ENCODE measurements at places on chromosomes 7 and 10.

DNA sequence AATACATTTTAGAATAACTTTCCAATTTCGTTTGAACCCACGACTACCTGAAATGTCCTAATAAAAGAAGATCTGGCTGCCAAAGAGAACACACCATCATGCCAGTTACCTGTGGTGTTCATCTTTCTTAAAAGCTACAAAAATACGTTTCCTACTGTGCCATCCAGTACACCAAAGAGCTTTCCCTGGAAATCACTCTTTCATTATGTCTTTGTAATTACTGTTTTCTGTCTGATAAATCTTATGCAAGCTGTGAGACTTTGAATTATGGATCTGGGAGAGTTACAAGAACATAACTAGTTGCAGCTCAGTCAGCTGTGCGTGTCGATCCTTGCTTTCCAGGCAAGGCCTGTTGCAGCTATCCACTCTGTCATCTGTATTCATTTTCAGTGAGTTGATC, 12.5 kb upstream of the POM121L12 start:
- DNase-seq: no peak

DNA sequence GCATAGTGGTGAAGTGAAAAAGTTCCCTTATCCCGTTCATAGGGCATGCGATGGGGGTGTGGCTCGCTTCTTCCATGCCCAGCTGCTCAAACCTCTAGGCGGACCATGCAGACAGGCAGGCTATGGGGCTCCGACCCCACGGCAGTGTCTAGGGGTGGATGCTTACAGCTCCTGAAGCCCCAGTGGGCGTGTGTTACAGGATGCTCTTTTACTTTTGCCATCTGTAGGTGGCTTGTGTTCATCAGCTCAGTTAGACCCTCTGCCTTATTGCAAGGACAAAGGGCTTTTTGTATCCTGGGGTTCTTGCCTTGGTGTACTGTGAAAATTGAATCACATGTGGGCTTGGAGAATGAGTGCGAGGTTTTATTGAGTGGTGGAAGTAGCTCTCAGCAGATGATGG, at the start of gene MYL10:
MYL10 (minus strand) TSS at position 126 of the 400 bp plus-strand sequence. CDS start 178 bp downstream, outside the sequence.
- DNase-seq: peak; percentile 76

GRCh38 chr10:110704906-110705476, 60.9 kb downstream of the RBM20 start:
- no peak for DNase-seq

DNA sequence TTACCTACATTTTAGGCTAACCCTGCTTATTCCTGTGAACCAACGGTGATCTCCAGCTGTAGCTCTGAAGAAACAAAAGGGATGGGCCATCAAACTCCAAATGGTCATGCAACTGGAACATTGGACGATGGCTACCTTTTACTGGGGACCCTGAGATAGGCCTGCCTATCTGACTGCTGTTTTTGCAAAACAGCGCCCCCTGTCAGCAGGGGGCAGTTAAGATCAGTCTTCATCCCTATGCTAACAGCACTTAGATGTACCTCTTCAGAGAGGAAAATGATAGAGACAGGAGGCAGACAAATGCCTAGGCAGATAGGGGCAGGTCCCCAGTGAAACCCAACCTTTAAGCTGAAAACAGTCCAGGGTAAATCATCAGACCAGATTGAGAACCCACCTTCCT, 1085.4 kb upstream of the SORCS1 start:
- peak; percentile 17 for DNase-seq

DNA sequence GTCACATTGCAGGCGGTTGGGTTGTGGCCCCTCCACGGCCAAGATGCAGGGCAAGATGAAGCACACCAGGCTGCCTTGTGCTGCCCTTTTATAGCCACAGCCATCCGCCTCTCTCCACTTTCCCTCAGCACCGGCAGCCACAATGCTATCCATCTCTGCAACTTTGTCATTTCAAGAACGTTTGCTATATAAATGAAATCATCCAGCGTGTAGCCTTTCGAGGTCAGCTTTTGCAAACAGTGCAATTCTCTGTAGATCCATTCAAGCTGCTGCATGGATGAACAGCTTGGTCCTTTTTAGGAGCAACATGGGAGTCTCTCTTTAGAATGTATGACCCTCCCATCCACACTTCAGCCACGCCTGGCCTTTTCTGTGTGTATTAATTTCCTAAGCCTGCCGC, 6.4 kb upstream of the IL15RA start:
- no peak for DNase-seq

DNA sequence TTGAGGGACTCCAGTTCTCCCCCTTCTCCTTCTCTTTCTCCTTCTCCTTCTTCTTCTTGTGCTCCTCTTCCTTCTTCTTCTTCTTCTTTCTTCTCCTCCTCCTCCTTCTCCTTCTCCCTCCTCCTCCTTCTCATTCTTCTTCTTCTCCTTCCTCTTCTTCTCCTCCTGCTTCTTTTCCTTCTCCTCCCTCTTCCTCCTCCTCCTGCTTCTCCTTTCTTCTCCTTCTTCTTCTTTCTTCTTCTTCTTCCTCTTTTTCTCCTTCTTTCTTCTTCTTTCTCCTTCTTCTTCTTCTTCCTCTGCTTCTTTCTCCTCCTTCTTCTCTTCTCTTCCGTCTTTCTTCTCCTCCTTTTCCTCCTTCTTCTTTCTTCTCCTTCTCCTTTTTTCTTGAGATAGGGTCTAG, 25.6 kb upstream of the LIMK1 start:
- DNase-seq: no peak

- DNase-seq: no peak
Measured at GRCh38 chr7:47670729-47671128, 88.8 kb upstream of the TNS3 start.

DNA sequence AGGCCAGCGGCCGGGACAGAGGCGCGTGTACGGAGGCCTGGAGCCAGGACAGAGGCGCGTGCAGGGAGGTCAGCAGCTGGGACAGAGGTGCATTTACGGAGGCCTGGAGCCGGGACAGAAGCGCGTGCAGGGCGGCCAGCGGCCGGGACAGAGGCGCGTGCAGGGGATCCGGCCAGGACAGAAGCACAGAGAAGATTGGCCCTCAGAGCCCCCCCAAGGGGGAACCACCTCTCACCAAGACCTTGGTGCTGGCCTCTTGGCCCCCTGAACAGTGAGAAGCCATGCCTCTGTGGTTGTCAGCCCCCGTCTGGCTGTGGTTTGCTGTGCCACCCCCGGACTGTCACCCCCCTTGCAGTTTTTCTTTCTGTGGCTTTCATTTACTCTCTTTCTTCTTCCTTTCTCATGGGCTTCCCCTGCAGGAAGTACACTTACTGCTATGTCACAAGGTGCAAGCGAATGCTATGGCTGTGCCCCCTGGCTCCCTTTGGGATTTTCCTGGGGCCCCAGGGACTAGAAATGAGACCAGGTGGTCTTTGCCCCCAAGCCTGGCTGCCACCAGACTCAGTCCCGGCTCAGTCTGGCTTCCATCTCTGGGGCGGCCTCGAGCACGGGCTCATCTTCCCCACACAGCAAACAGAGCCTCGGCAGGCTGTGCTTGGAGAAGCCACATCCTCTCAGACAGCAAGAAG, 41.1 kb downstream of the INSIG1 start:
- DNase-seq: no peak

GRCh38 chr7:140680886-140681285, 8.1 kb downstream of the ADCK2 start:
- no peak for DNase-seq

- no peak for DNase-seq
Measured at GRCh38 chr7:136016649-136017395, 39.7 kb upstream of the MTPN start.

- DNase-seq: peak; percentile 51
Measured at GRCh38 chr10:60963441-60964256, 19.7 kb upstream of the RHOBTB1 start.

- no peak for DNase-seq
Measured at GRCh38 chr10:129814681-129815646, 149.1 kb downstream of the EBF3 start.

DNA sequence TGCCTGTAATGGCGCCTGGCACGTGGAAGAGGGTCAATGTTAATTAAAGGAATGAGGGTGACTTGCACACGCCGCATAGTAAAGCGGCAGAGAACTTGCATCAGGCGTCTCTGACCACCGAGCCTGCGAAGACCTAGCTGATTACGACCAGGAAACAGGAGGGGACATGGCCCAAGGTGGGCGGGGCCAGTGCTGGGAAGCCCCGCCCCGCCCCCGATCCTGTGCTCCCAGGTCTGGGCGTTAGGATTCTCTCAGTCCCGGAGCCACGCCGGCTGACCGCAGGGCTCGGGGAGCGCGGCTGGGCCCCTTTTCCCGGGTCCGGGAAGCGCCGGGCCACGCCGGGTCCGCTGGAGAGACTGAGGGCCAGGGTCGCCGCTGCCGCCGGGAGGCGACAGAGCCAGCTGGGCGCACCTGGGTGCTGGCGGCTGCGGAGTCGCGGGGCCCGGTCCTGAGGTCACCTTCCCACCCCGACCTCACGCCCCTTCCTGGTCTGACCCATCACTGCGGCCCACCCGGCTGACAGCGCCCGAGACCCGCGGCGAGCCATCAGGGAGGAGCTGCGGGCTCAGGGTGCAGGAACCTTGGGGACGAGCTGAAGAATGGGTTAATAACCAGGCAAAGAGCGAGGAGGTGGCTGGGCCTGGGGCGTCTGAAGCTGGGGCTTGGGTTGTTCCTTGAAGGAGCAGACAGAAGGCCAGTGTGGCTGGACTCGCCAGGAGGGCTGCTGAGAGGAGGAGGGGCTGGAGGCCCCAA, 23.0 kb upstream of the GRID1 start:
- no peak for DNase-seq

- no peak for DNase-seq
Measured at GRCh38 chr10:14510346-14510745, 179.6 kb upstream of the FRMD4A start.

GRCh38 chr10:126872768-126873167, 32.5 kb upstream of the DOCK1 start:
- DNase-seq: peak; percentile 6

- DNase-seq: peak; percentile 76
Measured at GRCh38 chr10:51700228-51700817, 928 bp upstream of the CSTF2T start.

GRCh38 chr10:121539786-121540185, 58.5 kb downstream of the FGFR2 start:
- DNase-seq: peak; percentile 31

GRCh38 chr10:12337453-12338372, 11.6 kb upstream of the CAMK1D start:
- DNase-seq: peak; percentile 46

DNA sequence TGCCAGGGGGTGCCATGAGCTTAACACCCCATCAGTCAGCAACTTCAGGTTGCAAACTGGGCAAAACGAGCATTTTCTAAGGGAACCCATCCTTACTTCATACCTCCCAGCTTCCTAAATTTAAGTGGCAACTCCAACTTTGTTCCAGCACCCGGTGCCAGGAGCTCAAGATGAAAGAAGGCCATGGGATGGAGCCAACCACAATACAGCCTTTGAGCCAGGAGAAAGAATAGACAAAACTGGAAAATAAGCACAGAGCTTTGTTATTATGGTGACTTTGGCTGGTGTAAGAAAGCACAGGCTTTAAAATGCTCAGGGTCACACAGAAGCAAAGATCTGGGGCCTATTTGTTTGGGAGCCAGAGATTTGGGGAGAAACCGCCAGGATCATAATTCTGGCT, 388.7 kb upstream of the MGMT start:
- no peak for DNase-seq

- peak; percentile 42 for DNase-seq
Measured at GRCh38 chr7:104156842-104157277, 51.0 kb downstream of the ORC5 start.

DNA sequence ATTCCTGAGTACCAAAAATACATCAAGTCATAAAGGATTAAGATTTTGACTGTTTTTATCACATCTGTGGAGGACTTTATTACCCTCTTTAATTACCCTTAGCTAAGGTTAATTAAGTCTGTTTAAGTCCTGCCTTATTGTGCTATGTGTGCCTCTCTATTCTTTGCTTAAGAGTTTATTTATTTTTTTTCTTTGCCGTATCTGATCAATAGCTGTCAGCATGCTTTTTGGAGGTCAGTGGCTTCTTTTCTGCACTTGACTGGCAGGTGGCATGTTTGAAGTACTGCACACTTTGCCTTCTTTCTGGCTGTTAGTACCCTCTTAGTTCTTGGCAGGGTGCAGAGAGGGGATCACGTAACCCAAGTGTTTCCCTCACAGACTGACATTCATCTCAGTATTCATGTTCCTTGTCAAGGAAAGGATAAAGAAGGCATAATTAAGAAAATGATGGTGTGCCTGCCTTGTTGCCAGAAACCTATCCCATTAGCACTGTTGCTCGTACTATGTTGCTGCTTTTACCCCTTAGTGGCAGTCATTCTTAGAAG, 225.8 kb downstream of the EXOC4 start:
- DNase-seq: no peak

GRCh38 chr10:50044941-50045664, 22.7 kb upstream of the WASHC2A start:
- DNase-seq: no peak

DNA sequence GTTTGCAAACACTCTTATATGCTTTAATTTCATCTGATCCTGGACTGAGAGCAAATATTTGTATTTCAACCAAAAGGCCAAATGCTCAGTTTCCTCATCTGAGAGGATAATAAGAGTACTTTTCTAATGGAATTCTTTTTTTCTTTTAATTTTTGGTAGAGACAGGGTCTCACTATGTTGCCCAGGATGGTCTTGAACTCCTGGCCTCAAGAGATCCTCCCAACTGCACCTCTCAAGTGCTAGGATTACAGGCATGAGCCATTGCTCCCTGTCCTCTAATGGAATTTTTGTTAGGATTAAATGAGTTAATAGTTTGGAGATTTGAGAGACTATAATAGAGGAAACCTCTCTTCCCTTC, 68.4 kb upstream of the KMT2E start:
- DNase-seq: no peak

DNA sequence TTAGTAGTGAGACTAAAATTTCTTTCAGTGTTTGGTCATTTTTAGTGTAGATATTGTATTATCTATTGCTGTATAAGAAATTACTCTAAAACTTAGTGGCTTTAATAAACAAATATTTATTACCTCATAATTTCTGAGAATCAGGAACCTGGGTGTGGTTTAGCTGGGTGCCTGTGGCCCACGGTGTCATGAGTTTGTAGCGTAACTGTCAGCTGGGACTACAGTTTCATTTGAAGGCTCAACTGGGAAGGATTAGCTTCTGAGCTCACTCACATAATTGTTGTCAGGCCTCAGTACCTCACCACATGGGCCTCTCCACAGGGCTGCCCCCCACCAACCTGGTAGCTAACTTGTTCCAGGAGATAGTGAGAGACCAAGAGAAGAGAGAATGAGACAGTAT, 98.5 kb downstream of the SRI start:
- DNase-seq: no peak

GRCh38 chr7:22435105-22435504, 64.9 kb downstream of the STEAP1B start:
- DNase-seq: no peak

DNA sequence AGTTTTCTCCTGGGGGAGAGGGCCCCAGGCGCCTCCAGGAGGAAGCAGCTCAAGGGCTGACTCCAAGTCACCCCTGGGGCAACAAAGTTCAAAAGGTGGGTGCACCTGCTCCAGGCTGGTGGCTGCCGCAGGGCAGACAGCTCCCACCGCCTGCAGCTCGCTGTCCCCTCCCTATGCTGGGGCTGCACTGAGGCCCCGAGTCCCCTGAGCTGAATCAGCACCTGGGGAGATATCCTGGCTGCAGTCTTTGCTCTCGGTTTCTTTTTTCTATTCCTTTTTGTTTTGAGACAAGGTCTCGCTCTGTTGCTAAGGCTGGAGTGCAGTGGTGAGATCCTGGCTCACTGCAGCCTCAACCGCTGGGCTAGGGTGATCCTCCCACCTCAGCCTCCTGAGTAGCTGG, 183.4 kb downstream of the DNAJB6 start:
- no peak for DNase-seq

- no peak for DNase-seq
Measured at GRCh38 chr7:139918480-139918879, 89.4 kb downstream of the TBXAS1 start.

- no peak for DNase-seq
Measured at GRCh38 chr10:101669181-101669580, 25.8 kb downstream of the FBXW4 start.

Measured in SJCRH30 (cell line).